ENCODE measurements at places on chromosomes 6 and 20.

DNA sequence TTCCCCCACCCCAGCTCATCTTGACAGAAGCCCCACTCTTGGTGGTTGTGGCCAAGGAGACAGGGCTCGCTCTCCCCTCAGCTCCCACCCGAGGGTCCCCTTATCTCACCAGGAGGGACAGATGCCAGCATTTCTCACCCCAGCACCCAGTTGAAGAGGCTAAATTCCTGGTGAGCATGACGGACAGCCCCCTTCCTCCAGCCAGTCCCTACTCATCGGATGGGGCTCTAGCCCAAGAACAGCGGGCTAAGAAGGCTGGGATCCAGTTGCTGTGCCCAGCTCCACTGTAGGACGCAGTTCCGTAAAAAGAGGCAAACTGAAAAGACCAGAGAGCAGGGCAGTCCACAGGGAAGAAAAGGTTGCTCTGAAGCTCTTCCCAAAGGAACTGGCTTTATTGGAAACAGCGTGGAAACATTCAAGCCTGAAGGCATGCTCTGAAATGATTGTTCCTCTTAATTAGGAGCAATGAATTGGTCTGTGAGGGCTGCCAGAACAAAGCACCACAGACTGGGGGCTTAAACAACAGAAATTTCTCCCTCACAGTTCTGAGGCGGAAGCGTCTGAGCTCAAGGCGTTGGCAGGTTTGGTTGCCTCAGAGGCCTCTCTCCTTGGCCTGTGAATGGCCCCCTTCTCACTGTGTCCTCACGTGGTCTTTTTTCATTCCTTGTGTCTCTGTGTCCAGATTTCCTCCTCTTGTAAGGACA is 17.9 kb upstream of the KIF25 start:
- no peak for DNase-seq

DNA sequence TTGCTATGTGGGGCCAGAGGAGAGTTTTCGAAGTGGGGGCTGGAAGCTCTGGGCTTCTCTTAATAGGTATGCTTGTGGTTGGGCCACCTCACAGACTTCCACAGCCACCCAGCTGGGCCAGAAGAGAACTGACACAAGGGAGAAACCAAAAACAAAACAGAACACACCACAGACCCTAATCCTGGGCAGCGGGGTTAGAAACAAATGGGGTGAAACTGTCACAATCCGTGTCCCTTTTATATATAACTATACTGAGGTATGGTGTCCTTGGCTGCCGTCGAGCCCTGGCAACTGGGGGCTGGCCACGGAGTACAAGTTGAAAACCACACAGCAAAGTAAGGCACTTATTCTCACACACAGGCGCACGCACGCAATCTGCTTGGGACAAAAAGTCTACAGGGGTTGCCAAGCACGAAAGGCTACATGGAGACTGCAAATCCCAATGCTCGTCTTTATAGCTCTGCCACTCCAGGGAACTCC is 78.3 kb downstream of the TRAM2 start:
- DNase-seq, result no peak

- DNase-seq, result no peak
Measured at GRCh38 chr6:38762848-38763247, 47.7 kb downstream of the DNAH8 start.

GRCh38 chr6:27693766-27694546 is 218.2 kb downstream of the OR2B2 start:
- DNase-seq, result peak; percentile 58

GRCh38 chr6:36957773-36958271 is 3.3 kb downstream of the PI16 start:
- DNase-seq, result no peak

Data from NCI-H2081 (cell line).